ENCODE measurements at places on chromosomes 3 and 15.
A peak's percentile ranks its signal among the peaks of the same experiment; 100 is the strongest.

- no peak for DNase-seq
These were observed 277.7 kb upstream of the ROPN1 start for GRCh38 chr3:124269619-124270018.

GRCh38 chr15:83769411-83769999 is 115.6 kb downstream of the ADAMTSL3 start:
- DNase-seq: no peak

- DNase-seq: no peak
These were observed 160.8 kb upstream of the LRIG1 start for GRCh38 chr3:66661628-66662027.

DNA sequence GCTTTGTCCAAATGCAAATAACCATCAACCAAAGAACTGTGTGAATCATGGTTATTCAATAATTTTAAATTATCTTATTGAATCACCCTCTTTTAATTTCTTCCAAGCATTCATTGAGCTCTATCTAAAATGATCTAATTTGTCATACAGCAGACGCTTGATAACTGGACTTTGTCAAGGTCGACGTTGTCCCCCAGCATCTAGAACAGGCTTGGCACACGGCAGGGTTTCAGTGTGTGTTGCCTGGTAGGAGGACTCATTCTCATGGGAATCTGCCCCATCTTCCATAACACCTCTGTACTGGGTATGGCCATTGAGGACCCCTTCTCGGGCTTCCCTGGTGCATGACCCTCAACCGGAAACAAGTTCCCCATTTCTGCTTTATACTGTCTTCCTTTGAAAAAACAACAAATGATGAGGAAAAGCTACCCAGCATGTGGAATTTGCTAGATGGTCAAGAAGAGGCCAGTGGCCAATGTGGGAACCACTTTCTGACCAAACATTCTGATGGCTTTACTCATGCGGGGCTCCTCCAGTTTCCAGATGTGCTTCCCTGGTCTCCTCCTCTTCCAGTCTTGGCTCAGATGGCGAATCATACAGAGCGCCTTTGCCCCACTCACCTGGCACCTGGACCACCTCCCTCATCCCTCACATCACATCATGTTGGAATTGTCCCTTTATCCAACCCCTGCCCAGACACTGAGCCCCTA is 41.7 kb upstream of the SEC22A start:
- peak; percentile 48 for DNase-seq

- DNase-seq: peak; percentile 32
These were observed 701 bp downstream of the SGO1 start for GRCh38 chr3:20185331-20185678.

DNA sequence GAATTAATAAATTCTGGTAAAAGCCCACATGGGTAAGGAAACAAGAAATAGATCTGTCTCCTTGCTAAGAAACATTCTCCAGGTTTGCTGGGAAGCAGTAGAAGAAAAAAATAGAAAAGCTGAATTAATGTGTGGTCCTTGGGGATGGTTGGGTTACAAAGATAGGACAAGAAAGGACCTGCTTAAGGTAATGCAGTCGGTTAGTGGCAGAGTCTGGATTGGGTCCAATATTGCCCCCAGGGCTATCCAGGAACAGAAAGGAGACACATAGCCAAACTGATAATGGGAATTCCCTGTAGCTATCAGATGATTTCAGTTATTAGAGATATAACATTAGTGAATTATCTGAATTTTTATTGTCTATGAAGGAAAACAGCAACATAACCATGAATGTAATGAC is 584.3 kb downstream of the ROBO1 start:
- no peak for DNase-seq

- DNase-seq: no peak
These were observed 570.5 kb upstream of the CFAP20DC start for GRCh38 chr3:59620325-59620724.

- no peak for DNase-seq
These were observed 228.9 kb upstream of the MRPL3 start for GRCh38 chr3:131731709-131732108.

DNA sequence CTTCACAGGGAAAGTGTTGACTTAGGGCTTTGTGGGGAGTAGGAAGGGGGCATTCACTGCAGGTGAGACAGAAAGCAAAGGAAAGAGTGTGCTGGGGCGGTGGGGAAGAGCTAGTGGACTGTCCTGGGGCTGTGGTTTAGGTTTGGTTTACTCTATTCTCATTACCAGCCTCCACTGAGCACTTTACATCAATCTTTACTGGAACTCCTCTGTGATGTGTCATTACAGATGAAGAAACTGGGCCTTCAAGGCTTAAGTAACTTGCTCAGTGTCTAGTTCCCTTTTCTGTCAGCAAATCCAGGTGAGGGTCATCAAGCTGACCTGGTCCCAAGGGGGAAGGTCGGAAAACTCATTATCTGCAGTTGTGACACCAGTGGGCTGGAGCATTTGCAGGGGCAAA is 120.2 kb upstream of the PFN2 start:
- DNase-seq: no peak

GRCh38 chr3:185818267-185818875 is 6.5 kb downstream of the IGF2BP2 start:
- no peak for DNase-seq

- DNase-seq: peak; percentile 55
These were observed 20.2 kb downstream of the CPOX start for GRCh38 chr3:98573181-98573728.

DNA sequence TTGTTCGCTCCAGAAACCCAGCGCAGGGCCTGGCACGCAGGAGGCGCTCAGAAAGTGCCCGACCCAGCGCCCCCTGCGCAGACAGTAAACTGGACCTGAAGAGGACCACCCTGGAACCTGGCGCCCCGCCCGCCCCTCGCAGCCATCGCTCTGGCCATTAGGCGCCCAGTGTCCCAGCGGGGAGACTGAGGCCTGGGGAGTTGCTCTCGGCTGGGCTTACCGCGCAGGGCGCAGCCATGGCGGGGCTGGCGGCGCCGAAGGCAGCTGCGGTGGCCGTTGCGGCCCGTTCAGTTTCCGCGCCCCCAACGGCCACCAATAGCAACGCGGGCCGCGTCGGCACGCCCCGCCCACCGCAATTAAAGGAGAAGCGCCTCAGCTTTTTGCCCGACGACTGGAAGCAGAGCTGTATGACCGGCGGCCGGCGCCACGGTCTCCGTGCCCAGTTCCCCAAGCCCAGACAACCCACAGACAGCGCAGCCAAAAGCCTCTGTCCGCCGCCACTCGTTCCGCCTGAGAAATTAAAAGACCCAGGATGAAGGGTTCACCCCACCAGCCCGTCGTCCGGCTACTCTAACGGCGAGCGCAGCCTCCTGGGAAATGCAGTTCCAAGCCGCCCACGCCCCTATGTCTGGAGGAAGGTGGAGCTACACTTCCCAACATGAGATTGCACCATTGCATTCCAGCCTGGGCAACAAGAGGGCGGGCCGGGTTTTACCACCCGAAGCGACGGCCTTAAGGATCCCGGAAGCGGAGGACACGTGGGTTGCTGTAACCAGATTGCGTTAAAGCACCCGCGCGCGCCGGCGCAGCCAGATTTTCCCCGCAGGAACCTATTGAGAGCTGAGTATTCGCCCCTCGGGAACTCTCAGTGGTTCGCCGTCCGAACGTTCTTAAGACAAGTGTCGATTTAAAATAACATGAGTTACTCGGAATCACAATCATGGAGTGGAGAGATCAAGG is at the start of gene POC1A:
Gene POC1A, minus strand, starts transcription at position 289 of the 960 bp plus-strand sequence. Its CDS starts 51 bp downstream, at position 238.
- DNase-seq: peak; percentile 98

GRCh38 chr3:162569314-162569713 is 1072.7 kb downstream of the OTOL1 start:
- DNase-seq: no peak

- peak; percentile 38 for DNase-seq
These were observed 72.8 kb upstream of the AADACL2 start for GRCh38 chr3:151660885-151661284.

- no peak for DNase-seq
These were observed 6.3 kb downstream of the PTH1R start for GRCh38 chr3:46883830-46884185.

GRCh38 chr15:99476413-99477222 is 89.2 kb upstream of the MEF2A start:
- DNase-seq: peak; percentile 98

- no peak for DNase-seq
These were observed 935.2 kb downstream of the TBL1XR1 start for GRCh38 chr3:176262071-176262470.

- no peak for DNase-seq
These were observed 130.9 kb downstream of the CHSY1 start for GRCh38 chr15:101120987-101121386.

- peak; percentile 40 for DNase-seq
These were observed 192.9 kb upstream of the CADPS start for GRCh38 chr3:63067999-63068645.

DNA sequence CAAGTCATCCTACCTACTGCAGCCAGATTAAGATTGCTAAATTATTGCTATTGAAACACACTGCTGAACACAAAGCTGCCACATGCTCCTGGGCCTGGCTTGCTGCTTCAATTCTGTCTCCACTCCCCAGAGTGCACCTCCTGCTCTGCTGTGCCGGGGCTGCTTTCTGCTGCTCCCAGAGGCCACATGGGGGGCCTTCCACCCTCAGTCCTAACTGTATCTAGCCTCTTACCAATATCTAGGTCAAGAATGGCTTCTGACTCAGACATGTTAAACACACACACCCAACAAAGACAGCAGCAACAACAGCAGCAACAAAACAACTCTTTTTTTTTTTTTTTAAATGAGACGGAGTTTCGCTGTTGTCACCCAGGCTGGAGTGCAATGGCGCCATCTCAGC is 33.0 kb downstream of the MYZAP start:
- no peak for DNase-seq

- DNase-seq: no peak
These were observed 10.2 kb upstream of the MESP1 start for GRCh38 chr15:89761009-89761831.

- DNase-seq: no peak
These were observed 67.7 kb downstream of the IGF2BP2 start for GRCh38 chr3:185757176-185757575.

DNA sequence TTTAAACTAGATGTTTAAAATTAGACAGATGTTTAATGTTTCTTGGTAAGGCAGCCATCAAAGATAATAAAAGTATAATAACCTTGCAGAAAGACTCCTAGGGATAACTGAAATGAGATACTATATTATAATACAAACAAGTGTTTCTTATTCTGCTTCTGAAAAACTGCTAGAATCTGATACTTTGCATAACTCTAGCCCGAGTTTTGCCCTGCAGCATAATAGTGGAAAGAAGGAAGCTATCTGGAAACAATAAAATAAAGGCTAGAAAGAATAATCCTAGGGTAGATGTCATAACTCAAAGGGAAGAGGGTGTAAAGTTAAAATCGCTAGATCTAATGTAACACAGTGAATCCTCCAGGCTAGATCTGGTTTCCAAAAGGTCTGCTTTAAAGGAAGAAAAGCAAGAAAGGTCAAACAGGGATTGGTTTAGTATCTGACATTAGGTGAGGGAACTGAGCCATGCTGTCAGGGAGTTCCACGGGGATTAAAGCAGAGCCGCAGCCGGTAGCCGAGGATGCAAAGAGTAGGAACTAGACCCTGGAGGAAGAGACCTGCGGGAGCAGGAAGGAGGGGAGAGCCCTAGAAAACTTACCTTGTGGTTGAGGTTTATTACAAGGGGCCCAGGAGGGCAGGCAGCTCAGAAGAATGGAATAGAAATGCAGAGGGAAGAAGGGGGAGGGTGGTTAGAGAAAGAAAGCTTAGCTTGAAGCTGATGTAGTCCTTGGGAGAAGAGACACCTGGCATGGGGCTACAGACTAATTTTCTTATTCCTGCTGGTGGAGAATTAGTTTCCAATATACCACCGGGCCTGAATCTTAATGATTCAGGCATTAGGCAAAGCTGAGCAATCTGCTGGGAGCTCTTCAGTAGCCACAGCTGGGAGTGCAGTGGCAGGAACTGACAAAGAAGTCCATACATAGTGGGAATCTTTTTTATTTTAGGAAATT is 46.1 kb upstream of the TUSC7 start:
- no peak for DNase-seq

Data from cardiac fibroblast (primary cell).